ENCODE measurements at places on chromosomes 4 and X. TPM values are rescaled to one million over a fixed set of nuclear protein-coding genes. Genes with fewer than 3 reads are reported as not detected.

- DNase-seq: no peak
Measured at GRCh38 chrX:25762656-25763055, 375.5 kb upstream of the MAGEB18 start.

The ESX1 gene
- total RNA-seq: not detected

DNA sequence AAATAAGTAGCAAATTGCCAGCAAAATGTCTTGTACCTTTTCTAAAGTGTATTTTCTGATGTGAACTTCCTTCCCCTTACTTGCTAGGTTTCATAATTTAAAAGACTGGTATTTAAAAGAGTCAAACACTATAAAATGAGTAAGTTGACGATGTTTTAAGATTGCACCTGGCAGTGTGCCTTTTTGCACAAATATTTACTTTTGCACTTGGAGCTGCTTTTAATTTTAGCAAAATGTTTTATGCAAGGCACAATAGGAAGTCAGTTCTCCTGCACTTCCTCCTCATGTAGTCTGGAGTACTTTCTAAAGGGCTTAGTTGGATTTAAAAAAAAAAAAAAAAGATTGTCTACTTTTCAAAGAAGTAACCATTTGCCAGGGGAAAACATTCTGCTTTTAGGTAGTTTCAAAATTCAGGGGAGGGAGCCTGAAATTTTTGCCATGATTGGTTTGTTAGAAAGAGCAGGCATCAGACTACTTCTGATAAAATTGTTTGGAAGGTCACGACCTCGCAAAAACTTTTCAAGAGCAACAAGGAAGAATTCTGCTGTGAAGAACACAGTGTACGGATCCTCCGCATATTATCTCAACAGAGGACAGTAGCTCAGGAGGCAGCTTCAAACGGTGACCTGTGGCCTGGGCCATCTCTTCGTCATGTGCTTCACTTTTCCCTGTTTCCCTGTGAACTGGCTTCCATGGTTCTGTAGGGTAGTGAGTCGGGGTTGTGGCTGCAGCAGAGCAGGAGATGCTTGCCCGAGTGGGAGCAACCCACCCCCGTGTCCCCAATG is 66.1 kb downstream of the CDS1 start:
- DNase-seq: no peak

DNA sequence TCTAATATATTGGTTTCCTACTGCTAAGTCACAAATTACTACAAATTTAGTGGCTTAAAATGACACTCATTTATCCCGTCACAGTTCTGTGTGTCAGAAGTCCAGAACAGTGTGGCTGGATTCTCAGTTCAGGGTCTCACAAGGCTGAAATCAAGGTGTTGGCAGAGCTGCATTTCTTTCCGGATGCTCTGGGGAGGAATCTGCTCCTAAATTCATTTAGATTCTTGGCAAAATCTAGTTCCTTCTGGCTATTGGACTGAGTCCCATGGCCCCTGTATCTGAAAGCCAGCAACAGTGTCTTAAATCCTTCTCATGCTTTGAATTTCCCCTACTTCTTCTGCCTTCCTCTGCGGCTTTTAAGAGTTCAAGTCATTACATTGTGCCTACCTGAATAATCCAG is 103.1 kb upstream of the BMP3 start:
- DNase-seq: no peak

DNA sequence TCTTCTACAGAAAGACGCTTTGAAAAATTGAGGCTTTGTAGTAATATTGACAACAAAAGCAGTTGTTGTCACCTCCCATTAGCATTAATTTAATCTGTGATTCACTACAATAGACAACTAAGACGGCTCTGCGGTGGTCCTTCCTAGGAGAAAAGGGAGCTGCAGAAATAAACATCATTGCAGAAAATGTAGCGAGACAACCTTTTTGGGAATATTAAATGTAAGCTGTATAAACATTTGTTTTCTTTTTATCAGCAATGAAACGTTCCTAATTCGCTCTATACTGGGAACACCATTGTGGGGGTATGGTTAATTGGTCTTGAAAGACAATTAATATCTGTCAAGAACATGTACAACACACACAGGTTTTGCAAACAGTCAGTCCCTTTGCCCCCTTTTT is 583.3 kb upstream of the TENM3 start:
- no peak for DNase-seq

- no peak for DNase-seq
Measured at GRCh38 chr4:77827343-77827742, 8.2 kb upstream of the CNOT6L start.

The TRIM2 gene
- total RNA-seq: 96.4 TPM

Data from mucosa of descending colon (tissue), 3 donors.